Heart left ventricle (tissue), 16 donors: ENCODE measurements at places on chromosomes 5 and 9. TPM values are rescaled to one million over a fixed set of nuclear protein-coding genes. Genes with fewer than 3 reads are reported as not detected.

The ROPN1L gene
- 0.40 TPM for total RNA-seq

The MEIKIN gene
- total RNA-seq: not detected

The KLF9 gene
- 61.7 TPM for total RNA-seq

The HMGCS1 gene
- 9.4 TPM for total RNA-seq
